ENCODE measurements at places on chromosomes 13 and 19. TPM values are rescaled to one million over a fixed set of nuclear protein-coding genes. Genes with fewer than 3 reads are reported as not detected.

Gene ZSCAN4
- total RNA-seq = not detected

Gene DACT3
- 5.9 TPM for total RNA-seq

Gene NLRP11
- total RNA-seq = 0.16 TPM

Gene PCDH17
- total RNA-seq = 0.04 TPM

Gene CGB2
- total RNA-seq = not detected

Gene CDC16
- 54.0 TPM for total RNA-seq

DNA sequence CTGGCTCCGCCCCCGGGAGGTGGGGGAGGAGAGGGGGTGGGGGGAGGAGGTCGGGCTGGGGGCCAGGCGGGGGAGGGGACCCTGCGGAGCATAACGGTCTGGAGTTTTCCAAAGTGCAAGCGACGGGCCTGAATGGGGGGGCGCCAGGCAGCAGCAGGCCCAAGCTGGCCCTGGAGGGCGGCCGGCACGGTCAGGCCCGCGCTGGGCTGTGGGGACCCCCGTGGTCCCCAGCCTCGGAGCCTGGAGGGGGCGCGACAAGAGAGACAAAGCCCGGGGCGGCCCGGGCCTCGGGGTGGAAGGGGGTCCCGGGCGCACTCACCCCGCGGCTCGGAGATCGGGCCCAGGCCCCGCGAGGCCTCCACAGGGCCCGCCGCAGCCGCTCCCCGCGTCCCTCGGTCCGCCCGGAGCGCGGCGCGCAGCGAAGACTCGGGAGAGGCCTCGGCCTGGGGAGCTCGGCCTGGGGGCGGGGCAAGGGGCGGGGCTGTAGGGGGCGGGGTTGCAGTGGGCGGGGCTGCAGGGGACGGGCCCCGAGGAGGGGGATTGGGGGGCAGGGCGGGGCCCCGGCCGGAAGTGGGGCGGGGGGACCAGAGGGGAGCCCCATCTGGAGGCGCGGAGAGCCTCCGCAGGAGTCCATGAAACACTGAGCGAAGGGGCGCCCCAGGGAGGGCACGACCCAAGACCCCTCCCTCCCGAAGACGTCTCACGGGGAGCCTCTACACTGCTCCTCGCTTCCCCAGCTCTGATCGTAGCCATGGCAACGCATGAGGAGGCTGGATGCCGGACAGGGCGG is 47.6 kb downstream of the PTPRS start:
- DNase-seq = peak; percentile 76

- DNase-seq = no peak
These were observed 64.5 kb downstream of the ZNF257 start for GRCh38 chr19:22116760-22117159.

DNA sequence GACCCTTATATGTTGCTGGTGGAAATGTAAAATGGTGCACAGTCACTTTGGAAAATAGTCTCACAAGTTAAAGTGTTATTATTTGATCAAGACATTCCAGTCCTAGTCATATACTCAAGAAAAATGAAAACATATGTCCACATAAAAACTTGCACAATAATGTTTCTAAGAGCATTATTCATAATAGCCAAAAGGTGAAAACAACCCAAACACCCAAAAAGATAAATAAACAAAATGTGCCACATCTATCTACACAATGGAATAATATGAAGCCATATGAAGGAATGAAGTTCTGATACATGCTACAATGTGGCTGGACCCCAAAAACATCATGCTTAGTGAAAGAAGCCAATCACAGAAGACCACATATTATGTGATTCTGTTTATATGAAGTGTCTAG is 14.4 kb upstream of the AKAP8 start:
- no peak for DNase-seq

DNA sequence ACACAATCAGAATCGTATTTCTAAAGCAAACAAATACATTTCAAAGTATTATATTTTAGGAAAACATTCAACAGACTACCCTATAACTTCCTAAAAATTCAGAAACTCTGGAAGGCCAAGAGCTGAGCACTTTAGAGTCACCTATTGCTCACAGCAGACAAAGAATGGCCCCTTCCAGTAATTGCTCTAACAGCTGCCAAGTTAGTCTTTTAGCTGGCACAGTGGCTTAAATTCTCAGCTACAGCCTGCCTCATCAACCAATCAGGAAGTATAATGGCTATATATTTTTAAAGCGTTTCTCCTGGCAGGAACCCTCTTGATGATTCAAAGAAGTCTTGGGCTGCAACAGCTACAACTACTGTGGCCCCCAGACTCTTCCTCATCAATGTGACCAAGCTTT is 14.9 kb upstream of the SLITRK5 start:
- DNase-seq = no peak

GRCh38 chr13:107866032-107866940 is 349.1 kb downstream of the LIG4 start:
- DNase-seq = peak; percentile 59

DNA sequence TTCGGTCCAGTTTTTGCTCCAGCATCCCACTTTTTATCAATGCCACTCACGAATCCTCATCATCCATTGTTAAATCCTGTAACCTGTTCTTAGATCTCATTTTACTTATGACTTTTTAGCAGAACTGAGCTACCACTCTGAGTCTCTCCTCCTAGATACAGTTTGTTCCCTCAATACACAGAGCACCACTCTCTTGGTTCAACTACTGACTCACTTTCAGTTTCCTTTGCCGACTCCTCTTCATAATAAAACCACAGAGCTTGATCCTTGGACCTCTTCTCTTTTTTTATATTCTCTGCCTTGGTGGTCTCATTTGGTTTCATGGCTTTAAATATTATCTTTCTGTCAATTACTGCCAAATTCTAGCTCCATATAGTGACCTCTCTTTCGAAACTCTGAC is 150.3 kb downstream of the SLITRK5 start:
- no peak for DNase-seq

DNA sequence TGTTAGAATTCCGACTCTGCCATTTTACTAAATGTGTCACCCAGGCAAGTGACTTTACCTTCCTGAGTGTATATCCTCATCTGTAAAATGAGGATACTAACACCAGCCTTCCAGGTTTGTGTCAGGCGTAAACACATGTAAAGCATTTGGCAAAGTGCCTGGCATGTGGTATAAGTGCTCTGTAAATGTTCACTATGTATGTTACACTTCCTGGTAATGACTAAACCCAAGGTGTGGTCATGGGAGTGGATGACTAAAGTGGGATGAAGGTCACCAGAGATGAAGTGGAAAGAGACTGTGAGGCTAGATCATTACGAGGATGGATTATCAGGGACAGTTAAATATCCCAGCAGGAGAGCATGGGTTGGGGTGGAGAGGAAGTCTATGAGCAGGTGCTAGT is 25.6 kb downstream of the DEDD2 start:
- no peak for DNase-seq

DNA sequence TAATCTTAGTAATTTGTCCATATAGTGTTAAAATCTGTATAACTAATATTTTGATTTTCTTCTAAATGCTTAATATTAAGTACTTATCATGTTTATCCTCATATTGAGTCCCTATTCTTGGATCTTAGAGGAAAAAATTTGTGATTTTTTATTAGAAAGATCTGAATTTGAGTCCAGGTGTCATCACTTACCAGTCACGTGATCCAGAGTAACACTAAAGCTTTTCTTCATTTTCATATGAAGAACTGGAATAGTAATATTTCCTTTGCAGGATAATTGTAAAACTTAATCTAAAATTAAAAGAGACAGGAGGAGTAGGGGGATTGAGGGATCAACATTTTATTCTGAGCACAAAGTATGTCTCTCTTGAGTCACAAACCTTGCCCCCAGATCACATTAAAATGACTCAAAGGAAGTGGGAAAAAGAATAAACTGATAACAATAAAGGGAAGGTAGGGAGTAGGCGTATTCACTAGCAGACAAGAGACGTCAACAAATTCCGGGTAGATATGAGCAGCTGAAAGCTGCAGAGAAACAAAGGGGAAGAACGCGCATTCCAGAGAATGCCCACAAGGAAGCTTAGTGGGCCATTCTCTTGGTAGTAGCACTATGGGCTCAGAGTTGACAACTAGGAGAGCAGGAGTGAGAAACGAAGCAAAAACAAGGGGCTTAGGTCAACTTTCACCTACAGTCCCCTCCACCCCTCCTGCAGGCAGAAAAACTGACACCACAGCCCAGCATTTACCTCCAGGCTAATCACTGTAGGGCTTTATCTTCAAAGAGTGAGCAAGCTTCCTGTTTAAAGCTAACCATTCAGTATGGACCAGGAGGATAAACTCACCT is 123.1 kb downstream of the SPRY2 start:
- no peak for DNase-seq

DNA sequence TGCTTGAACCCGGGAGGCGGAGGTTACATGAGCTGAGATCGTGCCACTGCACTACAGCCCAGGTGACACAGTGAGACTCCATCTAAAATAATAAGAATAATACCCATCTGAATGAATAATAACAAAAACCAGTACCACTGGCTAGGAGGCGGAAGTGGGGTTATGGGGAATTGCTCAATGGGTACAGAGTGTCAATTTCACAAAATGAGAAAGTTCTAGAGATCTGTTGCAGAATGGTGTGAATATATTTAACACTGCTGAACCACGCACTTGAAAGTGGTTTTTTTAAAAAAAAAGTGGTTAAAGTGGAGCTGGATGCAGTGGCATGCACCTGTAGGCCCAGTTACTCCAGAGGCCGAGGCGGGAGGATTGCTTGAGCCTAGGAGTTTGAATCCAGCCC is 18.5 kb downstream of the KLF2 start:
- DNase-seq = no peak

DNA sequence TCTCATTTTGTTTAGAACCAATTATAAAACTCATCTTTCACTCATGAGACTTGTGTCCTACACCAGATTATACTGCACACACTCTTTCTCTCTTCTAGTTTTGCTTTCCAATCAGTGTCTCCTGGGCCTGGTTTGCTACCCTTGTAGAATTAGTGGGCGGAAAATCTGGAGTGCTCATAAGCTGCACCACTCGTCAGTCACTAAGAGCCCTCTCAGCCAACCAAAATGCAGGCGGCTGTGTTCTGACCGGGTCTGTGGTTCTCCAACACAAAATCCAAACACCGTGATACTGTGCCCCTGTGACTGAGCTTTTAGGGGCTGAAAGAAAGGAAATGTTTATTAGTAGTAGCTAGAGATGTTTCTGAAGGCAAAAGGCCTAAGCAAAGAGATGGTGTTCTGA is 83.7 kb upstream of the OBI1 start:
- DNase-seq = no peak

DNA sequence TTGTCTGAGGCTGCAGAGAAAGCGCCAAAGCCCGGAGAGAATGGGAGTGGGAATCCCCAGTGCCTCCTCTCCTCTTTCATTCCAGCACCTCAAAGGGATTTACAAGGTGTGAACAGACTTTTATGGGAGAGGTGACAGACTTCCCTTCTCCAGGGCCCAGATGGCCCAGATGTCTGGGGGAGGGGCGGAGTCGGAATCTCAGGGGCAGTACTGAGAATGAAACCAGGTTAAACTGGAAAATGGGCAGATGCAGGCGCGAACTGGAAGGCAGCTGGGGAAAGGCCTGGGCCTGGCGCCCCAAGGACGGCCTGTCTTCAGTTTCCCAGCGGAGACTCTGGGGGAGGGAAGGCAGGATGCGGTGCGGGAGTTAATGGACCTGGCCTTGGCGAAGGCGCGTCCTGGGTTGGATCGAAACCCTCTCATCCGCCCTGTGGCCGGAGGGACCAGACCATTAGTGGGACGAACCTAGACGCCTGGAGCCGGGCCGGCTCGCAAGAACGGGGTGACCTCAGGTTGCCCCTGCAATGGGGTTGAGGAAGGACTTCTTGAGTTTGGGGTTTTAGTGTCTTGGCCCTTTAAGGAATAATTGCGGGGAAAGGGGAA is 592 bp upstream of the TRIP10 start:
- DNase-seq = no peak

DNA sequence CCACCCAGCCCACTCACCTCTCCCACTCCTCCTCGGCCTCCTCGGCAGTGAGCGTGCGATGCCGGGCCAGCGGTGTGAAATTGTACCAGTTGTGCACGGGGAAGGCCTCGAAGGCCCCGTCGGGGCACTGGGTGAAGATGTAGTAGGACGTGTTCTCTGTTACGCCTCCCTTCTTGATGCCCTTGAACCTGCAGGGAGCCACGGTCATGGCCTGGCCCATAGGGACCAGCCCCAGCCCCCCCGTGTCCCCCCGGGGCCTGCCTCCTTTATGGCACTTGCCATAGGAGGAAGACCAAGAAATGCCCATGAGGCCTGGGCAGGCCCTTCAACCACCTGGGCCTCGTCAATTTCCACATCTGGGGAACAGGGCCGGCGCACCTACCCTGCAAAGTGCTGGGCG is 5.6 kb downstream of the GTF2F1 start:
- no peak for DNase-seq

DNA sequence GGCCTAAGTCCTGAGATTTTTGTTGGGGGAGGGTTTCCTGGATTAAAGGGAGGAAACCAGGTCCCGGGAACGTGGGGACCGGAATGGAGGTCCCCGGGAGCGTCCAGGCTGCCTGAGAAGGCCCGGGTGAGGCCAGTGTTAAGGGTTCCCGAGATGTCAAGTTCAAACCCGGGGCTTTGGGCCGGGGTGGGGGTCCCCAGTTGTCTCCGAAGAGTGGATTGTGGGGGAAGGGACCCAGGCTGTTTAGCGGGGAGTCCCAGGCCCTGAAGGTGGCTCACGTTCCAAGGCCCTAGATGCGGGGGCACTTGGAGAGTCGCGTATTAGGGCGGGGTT is 262 bp downstream of the COX7A1 start:
- DNase-seq = no peak

DNA sequence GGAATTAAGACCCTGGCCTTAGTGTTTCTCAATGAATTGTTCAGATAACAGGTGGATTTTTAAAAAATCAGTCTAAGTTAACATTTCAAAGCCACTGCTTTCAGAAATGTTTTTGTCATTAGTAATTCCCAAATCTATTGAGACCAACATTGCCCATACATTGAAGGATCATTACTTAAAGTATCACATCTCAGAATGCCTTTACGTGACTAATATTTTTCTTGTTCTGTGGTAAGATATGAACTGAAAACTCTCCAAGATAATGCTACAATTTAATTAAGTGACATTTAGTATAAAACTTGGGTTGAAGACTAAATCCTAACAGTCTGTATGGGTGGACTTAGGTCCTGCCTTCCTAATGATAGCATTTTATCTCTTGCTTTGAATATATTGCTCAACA is 59.4 kb upstream of the POSTN start:
- DNase-seq = no peak

DNA sequence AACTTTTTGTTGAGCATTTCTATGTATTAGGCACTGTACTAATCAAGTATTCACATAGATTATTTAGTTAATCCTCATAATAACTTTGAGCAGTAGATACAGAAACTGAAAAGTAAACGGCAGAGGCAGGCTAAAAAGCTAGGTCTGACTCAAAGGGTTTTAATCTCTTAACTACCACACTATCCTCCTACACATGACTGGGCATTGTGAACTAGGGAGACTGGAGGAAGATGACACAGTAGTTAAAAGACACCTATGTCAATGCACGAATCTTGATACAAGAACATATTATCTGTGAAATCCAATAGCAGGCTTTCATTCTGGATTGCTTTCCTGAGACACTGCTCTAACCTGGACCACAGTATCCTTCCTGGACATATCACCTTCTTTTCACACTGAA is 36.3 kb downstream of the MICU2 start:
- DNase-seq = peak; percentile 39

GRCh38 chr19:43643326-43643725 is 3.7 kb upstream of the CADM4 start:
- no peak for DNase-seq

Data from K562 (cell line).